ENCODE measurements at places on chromosomes 7 and 10.

DNA sequence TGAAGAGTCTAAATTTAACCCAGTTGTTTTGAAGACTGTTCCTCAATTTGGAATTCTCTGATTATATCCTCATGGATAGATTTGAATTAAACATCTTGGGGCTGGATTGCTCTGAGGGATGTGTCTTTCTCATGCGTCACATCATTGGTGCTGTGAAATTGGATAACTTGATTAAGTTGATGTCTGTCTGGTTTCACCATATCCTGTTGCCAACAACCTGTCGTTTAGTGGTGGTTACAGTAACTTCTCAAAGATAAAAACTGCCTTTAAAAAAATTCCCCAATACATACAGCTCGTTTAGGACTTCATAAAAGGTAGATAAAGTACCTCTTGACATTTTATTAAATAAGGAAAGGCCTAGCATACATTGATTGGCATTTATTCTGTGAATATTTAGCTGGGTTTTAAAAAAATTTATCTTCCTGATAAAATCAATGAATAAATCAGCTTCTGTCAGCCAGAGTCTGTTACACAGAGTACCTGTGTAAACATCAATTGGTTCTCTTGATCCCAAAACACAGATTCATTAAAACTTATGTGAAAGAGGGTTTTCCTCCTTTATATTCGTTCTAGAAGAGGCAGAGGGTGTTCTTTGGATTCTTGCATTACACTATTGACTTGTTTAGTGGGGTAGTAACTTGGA lies 10.5 kb downstream of the CRCP start:
- DNase-seq = no peak

DNA sequence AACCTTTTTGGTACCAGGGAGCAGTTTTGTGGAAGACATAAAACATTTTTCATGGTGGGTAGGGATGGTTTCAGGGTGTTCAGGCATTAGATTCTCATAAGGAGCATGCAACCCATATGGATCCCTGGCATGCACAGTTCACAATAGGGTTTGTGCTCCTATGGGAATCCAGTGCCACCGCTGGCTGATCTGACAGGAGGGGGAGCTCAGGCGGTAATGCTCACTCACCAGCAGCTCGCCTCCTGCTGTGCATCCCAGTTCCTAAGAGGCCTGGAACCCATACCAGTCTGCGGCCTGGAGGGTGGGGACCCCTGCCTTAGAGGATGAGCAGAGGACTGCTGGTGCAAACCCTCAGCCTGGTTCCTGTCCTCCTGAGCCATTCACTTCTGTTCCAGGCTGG lies 561.7 kb downstream of the SDK1 start:
- DNase-seq = no peak

- no peak for DNase-seq
These were observed 29.7 kb downstream of the NUP42 start for GRCh38 chr7:23211589-23211988.

GRCh38 chr10:4194231-4194630 lies 409.2 kb upstream of the KLF6 start:
- DNase-seq = no peak

DNA sequence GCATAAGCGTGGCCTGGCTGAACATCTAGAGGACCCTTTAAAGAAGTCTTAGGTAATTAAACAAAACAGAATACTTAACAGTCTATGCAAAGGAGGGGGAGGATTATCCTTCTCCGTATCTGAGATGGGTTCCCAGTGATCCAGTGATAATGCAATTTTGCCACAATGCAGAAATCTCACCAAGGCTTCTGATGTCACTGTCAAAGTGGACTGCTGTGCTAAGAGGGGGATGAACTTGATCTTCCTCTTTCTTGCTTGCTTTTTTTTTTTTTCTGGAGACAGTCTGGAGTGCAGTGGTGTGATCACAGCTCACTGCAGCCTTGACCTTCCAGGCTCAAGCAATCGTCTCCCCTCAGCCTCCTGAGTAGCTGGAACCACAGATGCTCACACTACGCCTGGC lies 30.8 kb downstream of the GATA3 start:
- no peak for DNase-seq

DNA sequence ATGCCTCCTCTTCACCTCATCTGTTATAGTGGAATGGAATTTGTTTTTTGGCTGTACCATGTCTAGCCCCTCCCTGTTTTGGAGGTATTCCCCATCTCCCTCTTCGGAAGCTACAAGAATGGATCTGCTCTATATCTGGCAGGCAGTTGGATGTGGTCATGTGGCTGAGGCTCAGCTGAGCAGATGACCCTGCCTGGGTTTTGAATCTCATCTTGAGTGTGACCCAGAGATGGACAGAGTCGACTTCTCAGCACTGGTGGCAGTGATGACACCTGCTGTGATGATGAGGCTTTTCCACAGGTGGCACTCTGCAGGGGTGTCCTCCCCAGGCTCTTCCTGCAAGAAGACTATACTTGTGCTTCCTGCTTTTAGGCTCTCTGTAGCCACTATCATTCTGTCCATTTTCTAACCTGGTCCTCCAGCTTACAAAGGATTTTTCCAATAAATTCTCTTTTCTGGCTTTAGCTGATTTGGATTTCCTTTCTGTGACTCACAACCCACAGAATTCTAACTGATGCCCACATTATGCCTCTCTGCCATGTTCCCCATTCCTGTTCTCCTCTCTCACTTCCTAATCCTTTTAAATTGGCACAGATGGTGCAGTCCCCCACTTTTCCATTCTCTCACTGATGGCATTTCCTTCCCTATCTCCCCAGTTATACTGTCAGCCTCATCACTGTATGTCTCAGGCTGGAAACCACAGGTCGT lies 7.5 kb upstream of the ARHGAP22 start:
- no peak for DNase-seq

Data from urinary bladder (tissue), 4 donors.